ENCODE measurements at places on chromosomes 11 and 22.
A peak's percentile ranks its signal among the peaks of the same experiment; 100 is the strongest.

GRCh38 chr22:27252282-27253049 is 549.1 kb downstream of the MN1 start:
- no peak for DNase-seq

DNA sequence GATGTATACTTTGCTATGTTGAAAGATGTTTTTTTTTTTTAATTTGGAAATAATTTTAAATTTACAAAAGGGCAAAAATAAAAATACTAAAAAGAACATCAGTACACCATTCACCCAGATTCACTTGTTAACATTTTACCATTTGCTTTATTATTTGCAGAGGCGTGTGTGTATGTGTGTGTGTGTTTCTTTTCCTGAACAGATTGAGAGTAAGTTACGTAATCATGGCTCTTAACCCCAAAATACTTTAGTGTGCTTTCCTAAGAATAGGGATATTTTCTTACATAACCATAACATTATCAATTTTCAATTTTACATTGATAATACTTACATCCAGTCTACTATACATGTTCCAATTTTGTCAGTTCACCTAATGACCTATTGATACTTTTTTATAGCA is 91.5 kb upstream of the HORMAD2 start:
- DNase-seq: no peak

DNA sequence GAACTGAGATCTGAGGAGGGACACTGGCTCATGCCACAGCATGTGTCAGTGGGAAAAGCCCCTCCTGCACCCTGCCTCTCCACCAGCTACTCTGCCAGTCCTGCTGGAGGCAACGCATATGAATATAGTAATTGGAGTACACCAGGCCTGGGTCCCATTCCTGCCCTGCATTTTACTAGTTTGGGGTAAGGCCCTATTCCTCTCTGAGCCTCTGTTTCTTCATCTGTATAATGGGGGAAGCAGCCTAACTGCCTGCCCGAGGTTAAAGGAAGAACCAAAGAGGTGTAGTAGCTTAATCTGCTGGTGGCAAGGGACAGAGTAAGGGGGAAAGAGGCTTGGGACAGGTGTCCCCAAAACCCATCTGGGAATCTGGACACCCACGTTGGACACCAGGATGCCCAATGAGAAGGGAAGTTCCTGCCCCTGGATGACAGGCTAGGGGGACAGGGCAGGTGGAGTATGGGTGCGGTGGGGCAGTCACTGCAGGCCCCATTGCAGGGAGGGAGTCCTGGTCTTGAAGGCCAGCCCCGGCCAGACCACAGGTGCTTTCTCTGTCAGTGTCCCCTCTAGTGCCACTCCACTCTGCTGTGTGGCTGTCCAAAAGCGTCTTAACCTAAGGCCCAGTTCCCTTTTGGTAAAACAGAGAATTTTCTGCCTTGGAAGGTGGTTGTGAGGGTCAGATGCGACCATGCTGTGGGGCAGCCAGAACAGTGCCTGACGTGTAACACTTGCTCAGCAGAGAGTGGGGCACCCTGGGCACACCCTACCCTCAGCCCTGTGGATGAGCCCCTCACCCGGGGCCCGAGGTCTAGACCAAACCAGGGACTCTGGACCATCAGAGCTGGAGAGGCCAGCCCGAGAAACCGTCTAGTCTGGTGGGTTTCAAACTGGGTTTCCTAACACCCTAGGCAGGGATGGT is 11.5 kb downstream of the TSKU start:
- DNase-seq: no peak

GRCh38 chr11:78577495-78577894 is 2.8 kb upstream of the NARS2 start:
- DNase-seq: no peak

DNA sequence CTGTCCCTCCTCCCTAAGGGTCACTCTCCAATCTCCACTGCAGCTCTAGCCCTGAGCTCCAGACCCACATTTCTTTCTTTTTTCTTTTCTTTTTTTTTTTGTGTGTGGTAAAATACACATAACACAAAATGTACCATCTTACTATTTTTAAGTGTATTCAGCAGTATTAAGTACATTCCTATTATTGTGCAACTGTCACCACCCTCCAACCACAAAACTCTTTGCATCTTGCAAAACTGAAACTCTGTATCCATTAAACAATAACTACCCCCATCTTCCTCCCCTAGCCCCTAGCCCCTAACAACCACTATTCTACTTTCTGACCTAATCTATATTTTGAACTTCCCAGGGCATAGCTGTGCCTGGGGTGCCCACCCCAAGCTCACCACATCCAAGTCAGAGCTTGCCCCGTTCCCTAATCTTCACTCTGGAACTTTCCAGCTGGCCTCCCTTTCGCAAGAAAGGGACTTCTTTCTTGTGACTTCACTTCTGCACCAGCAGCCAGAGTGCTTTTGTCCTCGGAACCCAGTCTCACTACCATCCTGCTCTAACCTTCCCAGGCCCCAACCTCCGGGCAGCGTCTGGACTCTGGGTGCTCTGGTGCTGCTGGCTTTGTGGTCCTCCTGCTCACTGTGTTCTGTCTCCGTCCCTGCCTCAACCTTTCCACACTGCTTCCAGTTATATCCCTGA is 30.7 kb downstream of the PARVG start:
- no peak for DNase-seq

GRCh38 chr11:70710192-70710591 is 311.9 kb downstream of the CTTN start:
- no peak for DNase-seq

DNA sequence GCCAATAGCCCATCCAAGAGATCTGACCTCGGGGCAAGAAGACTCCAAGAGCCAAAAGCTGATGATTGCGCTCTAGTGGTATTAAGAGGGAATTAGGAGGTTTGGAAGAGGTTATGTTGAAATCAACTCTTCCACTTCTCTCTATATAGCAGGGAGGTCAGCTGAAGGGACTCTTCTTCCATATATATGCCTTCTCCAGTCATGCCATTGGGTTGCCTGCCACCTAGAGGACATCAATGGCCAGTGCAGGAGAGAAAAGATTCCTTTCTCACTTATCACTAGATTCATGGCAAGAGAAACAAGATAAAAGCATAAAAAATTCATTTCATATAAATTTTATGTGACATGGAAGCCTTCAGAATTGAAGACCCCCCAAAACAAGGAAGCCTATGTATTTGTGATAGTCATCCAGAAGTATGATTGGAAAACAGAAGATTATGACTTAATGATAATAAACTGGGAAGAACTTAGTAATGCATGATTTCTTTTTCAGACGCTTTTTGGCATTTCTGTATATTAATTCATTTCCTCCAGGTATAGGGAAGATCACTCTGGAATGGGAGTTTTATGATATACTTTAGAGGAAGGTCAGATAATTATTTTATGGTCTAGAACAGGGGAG is 435.1 kb upstream of the DDI1 start:
- DNase-seq: peak; percentile 16

DNA sequence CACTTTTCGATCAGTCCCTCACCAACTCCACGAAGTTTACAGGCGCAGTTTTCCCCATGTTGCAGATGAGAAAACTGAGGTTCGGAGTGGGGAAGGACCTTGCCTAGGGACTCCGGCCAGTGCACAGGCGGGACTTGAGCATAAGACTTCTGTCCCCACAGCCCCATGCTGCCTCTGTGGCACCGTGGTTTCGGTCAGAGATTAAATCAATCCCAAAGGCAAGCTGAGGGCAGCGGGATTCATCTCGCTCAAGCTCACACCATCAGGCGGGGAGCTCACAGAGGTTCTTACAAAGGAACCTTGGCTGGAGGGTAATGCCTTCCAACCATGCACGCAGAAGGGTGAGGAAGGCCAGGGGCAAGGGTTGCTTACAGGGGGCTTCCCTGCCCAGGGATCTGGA is 115.5 kb downstream of the PHF21B start:
- no peak for DNase-seq

GRCh38 chr22:29820961-29821290 is 17.1 kb downstream of the ASCC2 start:
- no peak for DNase-seq

Measured in stimulated activated CD4-positive, alpha-beta T cell treated with anti-CD3 and anti-CD28 coated beads, Interleukin-2, amount 100 ng/mL, for 48 hours (primary cell).